Activated naive CD4-positive, alpha-beta T cell treated with anti-CD3 and anti-CD28 coated beads for 36 hours (primary cell): ENCODE measurements at places on chromosomes 1 and 21.
A peak's percentile ranks its signal among the peaks of the same experiment; 100 is the strongest.

DNA sequence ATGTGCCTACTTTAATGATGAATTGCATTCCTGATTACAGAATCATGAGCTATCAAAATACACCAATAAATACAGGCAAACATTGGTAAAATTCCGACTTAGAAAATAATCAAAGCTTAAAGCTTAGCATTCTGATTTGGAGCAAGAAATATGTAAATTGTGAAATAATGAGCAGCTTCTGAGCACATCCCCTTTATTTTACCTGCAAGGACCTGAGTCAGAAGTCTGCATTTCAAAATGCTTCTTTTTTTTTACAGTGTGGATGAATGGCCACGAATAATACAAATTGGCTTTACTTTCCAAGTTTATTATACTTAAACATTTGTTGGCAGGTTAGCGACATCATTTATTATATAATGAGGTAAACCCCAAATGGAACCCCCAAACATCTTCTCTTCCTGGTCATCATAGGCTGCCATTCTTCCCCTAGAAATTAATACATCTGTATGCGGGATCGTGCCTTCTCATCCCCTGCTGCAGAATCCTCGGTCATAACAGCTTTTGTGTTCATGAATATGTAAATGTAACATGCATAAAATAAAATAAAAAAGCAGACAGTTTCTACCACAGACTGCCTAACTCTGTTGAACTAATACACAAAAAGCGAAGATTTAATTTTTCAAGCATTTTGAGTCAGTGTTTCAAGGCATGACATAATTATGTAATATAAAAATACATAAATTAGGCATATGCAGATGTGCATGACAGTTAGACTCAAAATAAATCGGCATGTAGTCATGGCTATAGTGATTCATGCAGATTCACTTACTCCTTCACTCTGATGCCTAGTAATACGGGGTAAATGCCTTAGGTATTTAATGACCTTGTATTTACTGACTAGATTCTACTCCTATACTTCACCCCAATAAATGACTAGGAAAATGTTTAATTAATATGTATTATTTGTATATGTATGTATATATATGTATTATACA, 339.7 kb downstream of the USP25 start:
- no peak for DNase-seq

DNA sequence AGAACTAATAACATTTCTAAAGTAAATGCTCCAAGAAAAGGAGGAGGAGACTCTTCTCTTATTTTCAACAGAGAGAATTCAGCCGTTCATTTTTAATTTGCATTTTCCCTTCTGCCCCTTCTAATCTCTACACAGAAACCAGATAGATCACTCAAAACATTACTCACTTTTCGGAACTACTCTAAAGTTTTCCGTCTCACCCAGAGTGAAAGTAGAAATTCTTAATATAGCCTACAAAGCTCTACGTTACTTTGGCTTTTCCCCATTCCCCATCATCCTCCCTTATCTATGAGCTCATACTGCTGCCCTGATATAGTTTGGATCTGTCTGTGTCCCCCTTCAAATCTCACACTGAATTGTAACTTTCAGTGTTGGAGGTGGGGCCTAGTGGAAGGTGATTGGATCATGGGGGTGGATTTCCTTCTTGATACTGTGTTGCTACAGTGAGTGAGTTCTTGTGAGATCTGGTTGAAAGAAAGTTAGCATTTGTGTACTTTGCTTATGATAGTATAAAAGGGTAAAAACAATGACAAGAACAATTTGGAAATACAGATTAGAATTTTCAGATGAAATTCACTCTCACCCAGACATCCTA, 188.2 kb downstream of the AMY1C start:
- no peak for DNase-seq

DNA sequence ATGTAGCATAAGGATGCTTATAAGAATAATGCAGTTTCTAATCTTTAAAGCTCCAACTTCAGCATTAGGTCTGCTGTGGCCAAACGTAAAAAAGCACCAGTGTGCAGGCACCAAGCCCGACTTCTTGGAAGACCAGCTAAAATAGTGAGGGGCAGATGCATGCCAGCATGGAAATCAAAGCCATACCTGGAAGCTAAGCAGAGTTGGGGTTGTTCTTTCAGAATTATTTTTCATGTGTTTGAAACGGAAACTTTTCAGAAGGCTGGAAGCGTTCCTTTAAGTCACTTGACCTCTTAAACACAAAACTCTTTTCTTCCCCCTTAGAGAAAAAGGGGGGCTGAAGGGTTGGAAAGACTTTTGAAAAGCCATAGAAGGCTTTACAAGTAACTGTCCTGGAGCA, 329.2 kb upstream of the C1orf87 start:
- no peak for DNase-seq

DNA sequence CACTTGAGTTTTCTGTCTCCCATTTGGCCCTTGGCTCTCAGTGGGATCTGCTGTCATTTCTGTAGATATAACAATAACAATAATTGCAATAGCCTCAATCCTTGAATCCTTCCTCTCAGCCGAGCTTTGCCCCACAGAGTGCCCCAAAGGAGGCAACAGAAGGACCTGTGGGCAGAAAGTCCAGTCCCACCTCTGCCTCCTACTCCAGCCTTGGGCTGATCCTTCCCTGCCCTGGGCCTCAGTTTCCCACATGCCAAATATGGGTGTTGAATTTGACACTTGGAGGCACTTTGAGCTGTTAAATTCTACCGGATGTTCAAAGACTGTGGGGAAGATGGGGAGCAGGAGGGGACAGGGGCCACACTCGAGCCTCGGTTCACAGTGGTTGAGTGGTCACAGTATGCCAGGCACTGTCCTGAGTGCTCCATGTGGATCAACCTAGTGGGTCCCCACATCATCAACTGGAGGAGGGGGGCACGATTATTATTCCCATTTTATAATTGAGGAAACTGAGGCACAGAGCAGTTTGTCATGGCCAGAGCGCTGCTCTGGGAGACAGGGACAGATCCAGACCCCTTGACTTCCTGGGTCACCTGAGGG, 307.1 kb downstream of the MATN1 start:
- no peak for DNase-seq

GRCh38 chr1:107668762-107669161, 296.2 kb downstream of the VAV3 start:
- no peak for DNase-seq

DNA sequence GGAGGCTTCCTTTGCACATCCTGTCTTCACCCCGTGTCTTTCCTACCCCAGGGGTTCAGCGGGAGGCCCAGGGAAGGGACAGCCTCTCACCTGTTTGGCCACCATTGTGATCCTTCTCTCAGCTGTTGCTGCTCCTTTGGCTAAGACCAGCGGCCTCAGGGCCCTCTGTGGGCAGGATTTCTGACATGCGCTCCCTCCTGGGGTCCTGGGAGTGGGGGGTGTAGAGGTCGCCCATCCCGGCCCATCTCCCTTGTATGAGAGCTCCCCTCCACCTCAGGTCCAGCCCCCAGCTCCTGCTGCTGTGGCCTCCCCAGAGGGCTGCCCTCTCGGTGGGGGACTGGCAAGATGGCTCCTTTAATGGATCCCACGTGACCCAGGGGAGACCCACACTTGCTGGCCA, 120.5 kb downstream of the PRDM2 start:
- DNase-seq: no peak

DNA sequence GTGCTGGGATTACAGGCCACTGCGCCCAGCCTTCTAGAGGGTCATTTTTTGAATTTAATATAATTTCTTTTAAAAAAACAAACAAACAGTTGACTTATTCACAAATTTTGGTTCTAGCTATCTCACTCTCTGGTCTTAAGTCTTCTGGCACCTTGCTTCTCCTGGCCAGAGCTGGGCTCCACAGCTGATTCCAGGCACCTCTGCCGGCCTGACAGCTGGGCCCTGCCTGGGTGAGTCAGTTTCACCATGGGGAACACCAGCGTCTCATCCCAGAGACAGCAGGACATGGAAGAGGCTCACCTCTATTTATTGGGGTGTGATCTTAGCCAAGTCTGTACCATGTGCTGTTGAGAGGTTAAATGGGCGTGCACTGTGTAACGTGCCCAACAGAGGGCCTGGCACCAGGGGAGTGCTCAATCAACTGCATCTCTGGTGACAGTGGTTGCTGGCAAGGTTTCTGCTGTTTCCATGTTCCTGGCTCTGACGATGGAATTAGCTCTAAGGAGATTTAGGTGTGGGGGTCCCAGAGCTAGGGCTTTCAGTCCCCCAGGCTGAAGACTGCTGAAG, 956 bp downstream of the CPLANE2 start:
- DNase-seq: peak; percentile 52

DNA sequence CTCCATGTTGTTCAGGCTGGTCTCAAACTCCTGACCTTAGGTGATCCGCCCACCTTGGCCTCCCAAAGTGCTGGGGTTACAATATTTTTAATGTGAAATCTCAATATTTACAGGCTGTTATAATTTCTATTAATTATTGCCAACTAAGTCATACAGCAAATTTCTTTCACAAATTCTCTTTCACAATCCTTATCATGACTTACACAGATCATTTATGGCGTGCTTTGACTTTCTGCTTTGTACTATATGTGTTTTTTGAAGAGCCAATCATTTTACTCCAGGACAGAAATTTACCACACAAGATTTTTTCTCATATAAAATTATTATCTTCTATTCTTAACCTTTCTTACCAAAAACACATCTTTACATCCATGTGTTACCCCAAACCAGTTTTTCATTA, 1729.9 kb downstream of the NCAM2 start:
- no peak for DNase-seq

GRCh38 chr1:50620680-50621329, 197.6 kb upstream of the DMRTA2 start:
- DNase-seq: no peak

DNA sequence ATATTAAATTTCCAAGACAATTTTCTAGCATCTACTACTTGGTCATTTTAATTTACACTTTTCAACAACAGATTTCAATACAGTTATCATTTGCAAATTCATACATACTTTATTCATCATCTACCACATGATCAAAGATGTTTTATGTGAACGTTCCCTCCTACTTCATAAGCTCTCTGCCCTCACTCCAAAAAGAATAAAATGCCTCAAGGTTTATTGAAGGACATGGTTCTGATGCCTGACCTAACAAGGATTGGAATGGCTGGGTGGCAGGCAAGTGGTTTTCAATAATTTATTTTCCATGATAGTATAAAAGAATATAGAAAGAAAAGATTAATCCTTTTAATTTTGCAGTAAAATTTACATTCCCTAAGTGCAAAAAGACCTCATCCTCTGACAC, 5.4 kb downstream of the CDKN2C start:
- no peak for DNase-seq

DNA sequence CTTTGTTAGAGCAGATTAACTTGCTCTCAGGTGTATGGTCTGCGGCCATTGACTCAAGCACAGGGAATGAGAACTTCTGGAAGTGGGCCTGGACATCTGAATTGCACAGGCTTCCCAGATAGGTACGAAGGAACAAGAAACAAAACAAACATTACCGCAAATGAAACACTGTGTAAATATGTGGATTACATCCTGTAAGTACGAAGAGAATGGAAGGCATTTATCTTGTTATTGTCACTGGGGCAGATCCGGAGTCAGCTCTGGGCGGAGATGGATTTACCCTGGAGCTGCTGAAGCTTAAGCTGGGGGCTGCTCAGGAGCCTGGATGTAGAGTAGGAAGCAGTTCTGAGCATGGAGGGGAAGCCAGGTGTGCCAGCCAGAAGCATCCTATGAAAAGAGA, 6.8 kb downstream of the HES2 start:
- DNase-seq: no peak
